ENCODE measurements at places on chromosomes 5 and 9.

DNA sequence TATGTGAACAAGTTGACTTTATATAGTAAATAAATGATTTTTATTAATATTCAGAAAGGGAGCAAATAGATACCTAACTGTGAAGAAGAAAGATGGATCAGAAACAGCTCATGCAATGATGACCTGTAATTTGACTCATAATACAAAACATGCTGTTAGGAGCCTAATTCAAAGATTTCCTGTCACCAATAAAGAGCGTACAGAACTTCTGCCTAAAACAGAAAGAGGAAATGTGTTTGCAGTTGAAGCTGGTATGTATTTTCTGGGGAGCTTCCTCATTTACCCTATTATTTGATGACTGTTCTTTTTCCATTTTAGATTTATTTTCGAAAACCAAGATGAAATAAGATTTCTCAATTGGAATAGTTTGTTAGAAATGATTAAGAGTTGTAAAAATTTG lies 11.4 kb downstream of the YTHDC2 start:
- DNase-seq, result no peak

GRCh38 chr5:149585910-149586309 lies 4.6 kb downstream of the ARHGEF37 start:
- no peak for DNase-seq

GRCh38 chr9:35277628-35278359 lies 116.0 kb downstream of the UNC13B start:
- DNase-seq, result no peak

- DNase-seq, result no peak
These were observed 3.1 kb upstream of the NACC2 start for GRCh38 chr9:136098210-136098609.

DNA sequence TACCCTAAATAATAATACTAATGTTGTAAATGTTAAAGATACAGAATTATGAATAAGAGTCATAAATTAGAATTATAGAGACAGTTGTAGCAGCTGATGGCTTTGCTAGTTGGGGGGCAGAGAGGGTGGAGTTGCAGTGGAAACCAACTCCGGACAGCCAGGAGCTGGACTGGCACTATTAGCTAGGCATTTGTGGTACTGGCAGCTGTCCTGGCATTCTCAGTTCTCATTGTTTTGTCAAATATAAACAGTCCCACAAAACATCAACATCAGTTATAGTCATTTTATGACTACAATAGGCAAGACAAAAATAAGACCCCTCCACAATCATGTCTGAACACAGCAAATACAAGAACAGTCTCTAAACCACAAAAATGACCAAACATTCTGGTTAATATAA lies 2.8 kb upstream of the FBXL17 start:
- no peak for DNase-seq

GRCh38 chr9:136799854-136800657 lies 3.9 kb downstream of the CCDC183 start:
- peak; percentile 84 for DNase-seq

DNA sequence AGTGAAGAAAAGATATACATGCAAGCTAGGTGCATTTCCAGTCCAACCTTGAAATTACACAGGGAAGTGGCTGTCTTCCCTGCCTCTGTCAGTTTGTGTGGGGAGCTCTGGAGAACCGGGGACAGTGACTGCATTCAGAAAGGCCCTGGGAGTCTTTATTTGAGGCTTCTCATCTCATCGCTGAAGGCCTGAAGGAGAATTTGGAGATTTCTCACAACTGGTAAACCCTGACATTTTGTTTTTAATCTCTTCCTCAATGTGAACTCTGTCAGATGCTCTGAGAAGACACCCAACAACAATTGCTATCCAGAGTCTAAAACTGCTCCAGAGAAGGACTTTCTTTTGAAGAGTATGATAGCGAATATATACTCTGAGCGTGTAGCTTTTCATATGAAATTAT lies 33.0 kb downstream of the MACIR start:
- DNase-seq, result no peak

DNA sequence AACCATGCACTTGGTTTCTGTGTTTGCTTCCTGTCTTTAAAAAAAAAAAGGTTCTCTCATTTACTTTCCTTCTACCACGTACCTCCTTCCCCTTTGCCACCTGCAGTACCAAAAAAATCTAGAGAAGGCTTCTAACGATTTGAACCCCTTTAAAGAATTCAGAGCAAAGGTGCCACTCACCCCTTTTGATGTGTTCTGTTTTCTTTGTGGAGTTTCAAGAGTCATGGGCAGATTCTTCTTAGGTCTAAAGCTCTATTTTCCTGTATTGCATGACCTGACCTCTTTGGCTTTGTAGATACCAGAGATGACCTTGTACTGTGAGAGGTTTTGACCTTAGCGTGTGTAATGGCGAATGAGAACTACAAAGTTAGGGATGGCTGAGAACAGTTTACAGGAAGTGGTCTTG lies 29.0 kb downstream of the TXNDC8 start:
- DNase-seq, result no peak

DNA sequence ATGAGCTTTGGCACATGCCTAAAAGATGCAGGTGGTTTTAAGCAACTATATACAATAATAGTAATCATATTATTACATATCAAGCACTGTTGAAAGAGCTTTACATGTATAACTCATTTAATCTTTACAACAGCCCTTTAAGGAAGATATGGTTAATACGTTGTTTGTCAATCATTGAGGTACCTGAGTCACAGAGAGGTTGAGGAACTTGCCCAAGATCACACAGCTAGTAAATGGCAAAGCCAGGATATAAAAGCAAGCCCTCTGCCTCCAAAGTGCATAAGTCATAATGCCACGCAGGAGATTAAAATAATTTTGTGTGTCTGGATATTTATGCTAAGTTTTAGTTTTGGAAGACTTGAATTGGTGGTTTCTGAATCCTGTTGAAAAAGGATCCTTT lies 90.2 kb downstream of the DAPK1 start:
- DNase-seq, result no peak

DNA sequence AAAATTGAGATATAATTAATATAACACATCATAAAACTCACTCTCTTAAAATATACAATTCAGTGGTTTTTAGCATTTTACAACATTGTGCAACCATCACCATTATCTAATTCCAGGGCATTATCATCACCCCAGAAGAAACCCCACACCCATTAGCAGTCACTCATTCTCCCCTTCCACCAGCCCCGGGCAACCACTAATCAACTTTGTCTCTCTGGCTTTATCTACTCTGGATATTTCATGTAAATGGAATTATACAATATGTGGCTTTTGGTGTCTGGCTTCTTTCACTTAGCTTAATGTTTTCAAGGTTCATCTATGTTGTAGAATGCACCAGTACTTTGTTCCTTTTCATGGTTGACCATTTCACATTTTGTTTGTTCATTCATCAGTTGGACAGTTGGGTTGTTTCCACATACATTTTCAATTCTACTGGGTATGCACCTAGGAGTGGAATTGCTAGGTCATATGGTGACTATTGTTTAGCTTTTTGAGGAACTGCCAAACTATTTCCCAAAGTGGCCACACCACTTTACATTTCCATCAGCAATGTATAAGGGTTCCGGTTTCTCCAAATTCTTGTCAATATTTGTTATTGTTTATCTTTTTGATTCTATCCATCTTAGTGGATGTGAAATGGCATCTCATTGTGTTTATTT lies 62.4 kb downstream of the MARCHF3 start:
- DNase-seq, result no peak

DNA sequence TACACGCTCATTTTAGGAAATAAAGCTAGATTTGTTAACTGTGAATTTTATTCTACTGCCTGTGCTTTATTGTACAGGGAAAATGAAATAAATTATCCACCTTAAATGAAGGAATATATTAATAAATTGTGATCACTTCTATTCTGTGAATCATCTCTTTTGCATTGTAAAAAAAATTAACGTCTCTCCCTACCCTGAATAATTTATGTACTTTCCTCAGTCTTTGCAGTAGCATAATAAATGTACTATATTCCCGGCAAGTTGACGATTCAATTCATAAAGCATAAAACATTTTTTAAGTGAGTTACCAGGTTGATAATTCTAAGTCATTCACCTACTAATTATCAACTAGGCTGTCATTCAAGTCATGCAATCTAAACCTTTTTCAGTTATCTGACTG lies 1425.3 kb upstream of the CDH9 start:
- DNase-seq, result no peak

DNA sequence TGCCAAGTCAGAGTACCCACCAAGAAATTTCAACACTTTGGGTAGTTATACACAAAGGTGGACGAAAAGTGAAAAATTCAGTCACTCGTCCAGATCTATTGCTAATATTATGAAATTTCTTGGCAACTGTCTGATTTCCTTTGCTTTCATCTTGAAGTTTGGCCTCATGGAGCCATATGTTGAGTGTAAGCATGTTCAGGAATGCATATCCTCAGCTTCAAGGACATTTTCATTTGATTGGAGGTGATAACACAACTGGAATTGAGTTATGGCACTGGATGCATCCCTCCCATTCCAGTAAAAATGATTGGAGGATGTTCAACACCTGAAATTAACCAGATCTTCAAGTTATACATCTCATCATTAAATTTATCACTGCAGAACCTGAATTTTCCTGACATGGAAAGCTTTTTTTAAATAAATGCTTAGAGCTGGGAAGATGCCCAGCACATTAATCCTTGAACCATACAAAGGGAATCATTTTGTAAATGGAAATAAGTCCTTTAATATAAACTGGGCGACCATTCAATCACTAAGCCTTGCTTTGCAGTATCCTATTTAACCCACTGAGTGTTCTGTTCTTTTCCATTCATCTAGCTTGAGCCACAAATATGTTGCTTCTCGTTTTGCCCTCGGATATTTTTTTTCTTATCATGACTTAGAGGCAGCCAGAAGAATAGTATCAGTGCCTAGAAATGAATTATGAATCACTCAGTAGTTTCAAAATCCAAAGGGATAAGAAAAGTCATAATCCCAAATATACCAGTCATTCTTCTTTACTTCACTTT lies 273.7 kb upstream of the PIK3R1 start:
- DNase-seq, result no peak

DNA sequence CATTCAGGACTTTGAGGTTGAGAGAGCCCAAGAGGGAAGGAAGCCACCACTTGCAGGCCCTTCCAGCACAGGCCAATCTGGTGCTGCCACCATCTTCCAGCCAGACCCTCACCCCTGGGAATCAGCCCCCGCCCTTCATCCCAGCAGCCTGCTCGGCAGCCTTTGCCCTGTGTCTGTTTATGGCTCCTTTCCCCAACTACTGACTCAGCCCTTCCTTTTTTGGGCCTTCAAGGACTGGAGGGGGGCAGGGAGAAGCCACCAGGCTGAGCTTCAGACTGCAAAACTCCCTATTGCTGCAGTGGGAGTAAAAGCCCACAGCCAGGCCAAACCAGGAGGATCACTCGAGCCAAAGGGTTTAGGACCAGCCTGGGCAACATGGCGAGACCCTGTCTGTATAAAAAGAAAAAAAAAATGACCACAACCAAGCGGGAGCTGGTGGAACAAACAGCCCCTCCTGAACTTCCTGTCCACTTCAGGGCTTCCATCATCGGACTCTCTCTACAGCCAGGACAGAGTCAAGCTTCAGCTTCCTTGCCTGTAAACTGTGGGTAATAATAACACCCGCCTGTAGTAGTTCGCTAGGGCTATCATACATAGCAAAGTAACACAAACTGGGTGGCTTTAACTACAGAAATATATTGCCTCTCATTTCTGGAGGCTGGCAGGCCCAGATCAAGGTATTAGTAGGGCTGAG lies 85.9 kb upstream of the IL17B start:
- DNase-seq, result no peak

GRCh38 chr5:39448506-39449128 lies 23.8 kb upstream of the DAB2 start:
- DNase-seq, result no peak

DNA sequence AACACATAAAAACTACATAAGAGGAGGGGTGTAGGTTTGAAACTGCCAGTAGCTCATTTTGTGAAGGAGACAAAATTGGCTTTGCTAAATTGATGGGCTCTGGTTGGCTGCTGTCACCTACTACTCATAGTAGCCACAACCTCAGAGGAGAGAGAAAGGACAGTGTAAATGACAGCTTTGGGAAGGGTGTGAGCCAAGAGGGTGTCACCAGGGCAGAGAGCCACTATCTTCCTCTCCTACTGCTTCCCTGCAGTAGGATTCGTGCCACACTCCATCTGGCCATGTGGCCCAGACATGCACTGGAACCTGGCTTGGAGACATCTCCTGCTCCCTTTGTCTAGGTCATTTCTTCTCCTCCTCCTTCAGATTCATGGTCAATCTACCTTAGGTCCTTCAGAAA lies 455.9 kb downstream of the ENC1 start:
- no peak for DNase-seq

GRCh38 chr5:149497357-149497756 lies 53.9 kb downstream of the CSNK1A1 start:
- no peak for DNase-seq

GRCh38 chr5:173875189-173875588 lies 13.0 kb upstream of the CPEB4 start:
- no peak for DNase-seq

DNA sequence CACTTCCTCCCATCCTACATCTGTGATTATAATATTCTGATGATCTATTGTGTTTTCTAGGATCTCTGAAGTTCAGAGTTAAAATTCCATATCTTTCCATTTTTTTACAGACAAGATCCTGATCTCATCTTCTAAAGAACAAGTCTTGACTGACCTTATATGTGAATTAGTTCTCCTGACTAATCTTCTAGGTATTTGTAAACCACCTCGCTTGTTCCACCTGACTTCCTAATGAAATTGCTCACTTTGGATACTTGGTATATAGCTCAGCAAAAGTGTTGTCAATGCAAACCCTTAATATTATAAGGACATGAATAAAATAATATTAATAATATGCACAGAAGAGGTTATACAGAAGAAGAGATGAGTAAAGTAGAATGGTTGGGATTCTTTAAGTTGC lies 68.2 kb upstream of the NR4A3 start:
- DNase-seq, result no peak

DNA sequence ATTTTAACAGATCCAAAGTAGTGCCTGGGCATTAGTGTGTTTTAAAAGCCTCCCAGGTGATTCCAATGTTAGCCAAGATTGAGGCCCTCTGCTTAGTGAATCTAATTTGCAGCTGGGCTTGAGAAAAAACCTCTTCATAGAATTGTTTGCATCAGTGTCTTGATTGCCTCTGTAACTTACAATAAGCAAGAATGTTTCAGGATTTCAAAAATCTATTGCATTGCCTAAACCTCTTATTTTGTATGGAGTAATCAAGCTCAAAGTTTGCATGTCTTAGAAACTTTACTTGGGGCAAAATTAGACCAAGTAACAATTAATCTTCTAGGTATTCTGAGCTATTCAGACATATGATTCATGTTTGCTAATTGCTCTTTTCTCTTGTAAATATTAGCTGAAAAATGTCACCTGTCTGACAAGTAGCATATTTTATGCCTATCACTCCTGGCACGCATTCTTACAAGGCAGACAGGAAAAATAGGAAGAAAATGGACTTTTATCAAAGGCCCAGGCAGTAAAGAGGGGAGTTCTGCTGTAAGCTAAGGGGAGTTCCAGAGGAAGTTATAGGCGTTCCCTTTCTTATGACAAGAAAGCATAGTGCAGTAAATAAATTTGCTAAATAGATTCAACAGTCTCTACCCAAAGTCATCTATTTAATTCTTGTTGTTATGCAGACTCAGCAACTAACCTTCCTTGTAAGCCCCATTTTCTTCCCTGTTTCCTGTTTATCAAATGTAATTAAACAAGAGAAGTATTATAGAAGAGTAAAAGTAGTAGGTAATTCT lies 21.0 kb downstream of the PDCD1LG2 start:
- DNase-seq, result no peak
